ENCODE measurements at places on chromosomes 13 and 19.

DNA sequence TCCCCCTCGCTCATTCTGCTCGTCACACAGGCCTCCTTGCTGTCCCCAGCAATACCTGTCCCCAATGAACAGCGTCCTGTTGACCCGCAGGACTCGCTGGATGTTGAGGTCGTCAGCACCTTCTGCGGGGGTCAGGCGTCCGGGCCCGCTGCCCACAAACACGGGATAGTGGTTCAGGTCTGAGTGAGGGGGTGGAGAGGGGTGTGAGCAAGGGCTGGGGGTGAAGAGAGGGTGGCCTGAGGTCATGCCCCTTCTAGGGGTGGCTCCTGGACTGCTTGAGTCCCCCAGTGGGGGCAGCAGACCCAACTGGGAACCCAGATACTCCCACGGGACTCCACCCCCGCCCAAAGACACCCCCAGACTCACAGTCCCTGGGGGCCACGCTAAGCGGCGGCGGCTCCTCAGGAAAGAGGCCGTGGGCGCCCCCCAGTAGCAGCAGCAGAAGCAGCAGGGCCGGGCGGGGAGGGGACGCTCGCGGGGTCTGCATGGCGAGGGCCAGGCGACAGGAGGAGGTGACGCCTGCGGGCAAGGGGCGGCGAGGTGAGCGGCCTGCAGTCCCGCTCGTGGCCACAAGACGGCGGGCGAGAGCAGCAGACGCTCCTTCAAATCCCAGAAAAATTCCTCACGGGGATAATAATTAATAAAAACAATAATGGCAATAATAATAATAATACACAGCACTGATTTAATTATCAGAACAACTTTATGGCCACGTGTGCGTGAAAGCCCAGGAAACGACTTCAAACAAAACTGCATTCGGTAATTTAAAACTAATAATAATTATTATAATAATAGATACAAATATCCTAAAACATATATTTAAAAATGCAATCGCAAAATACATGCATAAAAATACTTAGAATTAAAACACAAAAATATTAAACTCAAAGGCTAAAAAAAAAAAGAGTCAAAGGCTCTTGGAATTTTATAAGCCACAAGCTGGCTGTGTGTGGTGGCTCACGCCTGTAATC is 1.2 kb downstream of the SEMA6B start:
- no peak for DNase-seq

- no peak for DNase-seq
Observed at GRCh38 chr19:7997809-7998480, 7.5 kb downstream of the ELAVL1 start.

DNA sequence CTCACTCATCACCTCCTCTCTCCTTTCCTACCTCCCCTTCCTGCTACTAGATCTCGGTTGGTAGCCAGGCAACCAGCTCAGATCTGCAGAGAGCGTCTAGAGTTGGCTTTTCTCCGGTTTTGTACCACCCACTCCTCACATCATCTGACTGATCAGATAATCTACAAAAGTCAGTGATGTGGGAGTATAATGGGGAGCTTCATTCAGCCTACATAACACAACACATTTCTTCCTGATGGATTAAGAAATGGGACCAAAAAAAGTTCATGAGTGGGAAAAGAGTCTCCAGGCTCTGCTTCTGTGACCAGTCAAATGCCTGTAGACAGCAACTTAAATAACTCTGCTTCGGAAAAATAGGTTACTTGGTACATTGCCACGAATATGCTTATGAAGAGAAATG is 279.8 kb downstream of the DCLK1 start:
- DNase-seq = peak; percentile 73

DNA sequence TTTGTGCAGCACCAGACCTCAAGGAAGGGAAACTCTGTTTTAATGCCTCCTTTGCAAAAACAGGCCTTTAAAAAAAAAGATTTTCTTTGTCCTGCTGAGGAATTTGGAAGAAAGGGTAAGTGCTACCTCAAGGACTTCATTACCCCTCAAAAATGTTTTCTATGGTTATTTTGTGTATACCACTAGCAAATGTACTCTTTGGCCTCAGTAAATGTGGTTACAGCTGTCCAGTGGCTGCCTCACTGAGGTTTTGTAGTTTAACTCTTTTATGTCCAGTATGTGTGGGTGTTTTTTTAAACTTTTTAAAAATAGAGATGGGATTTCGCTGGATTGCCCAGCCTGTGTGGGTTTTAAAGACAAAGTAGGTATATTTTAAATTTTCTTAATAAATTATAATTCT is 42.2 kb upstream of the TSC22D1 start:
- DNase-seq = no peak

DNA sequence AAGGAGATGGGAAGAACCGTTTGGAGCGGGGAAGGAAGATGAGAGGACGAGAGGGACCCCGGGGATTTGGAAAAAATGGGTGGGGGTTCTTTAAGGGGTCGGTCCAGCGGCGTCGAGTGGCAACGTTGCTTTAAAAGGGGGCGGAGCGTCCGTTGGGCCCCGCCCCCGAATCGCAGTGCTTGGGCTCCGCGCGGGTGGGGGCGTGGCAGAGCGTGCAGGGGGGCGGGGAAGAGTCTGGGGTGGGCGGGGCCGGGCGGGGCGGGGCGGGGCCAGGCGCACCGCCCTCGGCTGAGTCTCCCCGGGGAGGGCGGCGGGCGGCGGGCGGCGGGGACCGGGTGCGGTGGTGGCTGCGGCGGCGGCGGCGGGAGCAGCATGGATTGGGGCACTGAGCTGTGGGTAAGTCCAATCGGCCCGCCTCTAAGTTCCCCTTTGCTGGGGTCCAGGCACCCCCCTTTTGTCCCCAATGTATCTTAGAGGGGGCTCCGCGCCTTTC is at the start of gene TRIP10:
Gene TRIP10, plus strand, starts transcription at position 291 of the 493 bp plus-strand sequence. Its CDS starts 82 bp downstream, at position 373.
- peak; percentile 90 for DNase-seq

GRCh38 chr19:58558623-58559274 is 338 bp upstream of the UBE2M start:
- DNase-seq = peak; percentile 97

- DNase-seq = no peak
Observed at GRCh38 chr13:99995589-99996380, 14.2 kb downstream of the ZIC2 start.

DNA sequence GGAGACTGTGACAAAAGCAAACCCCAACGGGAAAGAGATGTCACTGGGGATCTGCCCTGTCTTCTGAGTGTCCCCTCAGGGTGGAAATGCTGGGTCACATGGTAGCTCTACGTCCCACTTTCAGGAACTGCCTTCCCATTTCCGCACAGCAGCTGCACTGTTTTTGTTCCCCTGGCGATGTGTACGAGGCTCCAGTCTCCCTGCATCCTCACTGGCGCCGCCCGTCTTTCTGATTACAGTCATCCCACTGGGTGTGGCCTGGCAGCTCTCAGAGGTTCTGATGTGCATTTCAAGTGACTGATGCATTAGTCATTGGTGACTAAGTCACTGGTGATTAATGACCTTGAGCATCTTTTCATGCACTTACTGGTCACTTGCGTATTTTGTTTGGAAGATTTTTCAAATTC is 21.2 kb downstream of the PCID2 start:
- DNase-seq = peak; percentile 57

GRCh38 chr13:48012668-48013067 is 11.6 kb upstream of the SUCLA2 start:
- DNase-seq = no peak

DNA sequence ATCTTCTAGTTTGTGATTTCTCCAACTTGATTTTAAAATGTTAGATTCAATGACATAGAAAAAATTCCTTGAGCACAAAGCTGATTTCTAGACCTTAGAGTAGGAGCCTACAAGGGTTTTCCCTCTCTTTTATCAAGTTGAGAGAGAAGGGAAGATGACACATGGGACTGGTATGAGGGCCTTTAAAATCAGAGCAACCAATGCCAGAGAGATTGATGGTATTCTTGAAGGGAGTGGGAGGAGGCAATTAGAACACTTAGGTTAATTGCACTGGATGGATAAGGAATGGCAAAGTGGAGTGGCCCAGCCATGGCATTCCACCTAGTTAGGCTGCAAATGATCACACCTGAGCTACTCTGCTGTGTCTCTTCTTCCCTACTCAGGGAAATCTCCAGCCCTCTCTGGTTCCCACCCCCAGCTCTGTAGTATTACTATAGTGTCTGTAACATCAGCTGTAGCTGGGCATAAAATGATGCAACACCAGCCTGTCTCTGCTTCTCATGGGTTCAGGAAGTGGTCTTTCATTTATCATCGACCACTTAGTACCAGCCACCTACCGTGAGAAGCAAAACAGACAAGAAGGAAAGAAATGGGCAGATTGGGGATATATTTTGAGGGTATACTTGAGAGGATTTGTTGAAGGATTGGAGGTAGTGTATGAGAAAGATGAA is 333.6 kb downstream of the DLEU7 start:
- no peak for DNase-seq

DNA sequence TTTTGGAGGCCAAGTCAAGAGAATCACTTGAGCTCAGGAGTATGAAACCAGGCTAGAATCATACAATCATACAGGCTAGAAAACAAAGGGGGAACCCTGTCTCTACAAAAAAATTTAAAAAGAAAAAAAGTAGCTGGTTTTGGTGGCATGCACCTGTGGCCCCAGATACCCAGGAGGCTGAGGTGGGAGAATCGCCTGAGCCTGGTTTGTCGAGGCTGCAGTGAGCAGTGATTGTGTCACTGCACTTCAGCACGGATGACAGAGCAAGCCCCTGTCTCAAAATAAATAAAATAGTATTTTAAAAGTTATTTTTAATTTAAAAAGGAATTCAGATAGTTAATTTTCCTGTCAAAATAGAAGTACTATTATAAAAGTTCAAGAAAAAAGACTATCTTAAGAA is 369.1 kb upstream of the SLITRK5 start:
- no peak for DNase-seq

DNA sequence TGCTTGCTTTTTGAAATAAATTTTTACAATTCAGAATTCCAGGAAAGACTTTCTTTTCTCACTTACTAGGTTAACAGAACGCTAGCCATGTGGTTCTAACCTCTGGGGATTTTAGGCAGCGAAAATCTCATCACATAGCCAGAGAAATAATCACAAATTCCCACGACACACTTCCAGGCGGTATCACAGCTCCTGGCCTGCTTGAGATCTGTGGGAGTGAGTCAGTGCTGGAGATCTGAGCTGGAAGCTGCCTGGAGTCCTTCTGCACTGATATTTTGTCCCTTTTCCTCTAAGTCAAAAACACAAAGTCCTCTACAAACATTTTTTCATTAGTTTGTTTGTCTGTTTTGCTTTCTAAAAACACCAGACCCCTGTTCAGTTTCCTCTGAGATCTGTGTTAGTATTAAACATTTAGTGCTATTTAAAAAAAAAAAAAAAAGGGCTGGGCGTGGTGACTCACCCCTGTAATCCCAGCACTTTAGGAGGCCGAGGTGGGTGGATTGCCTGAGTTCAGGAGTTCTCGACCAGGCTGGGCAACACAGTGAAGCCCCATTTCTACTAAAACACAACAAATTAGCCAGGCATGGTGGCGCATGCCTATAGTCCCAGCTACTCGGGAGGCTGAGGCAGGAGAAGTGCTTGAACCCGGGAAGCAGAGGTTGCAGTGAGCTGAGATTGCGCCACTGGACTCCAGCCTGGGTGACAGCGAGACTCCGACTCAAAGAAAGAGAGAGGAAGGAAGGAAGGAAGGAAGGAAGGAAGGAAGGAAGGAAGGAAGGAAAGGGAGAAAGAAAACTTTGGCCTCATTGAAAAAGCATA is 12.2 kb upstream of the UBE2L5 start:
- no peak for DNase-seq

GRCh38 chr13:39603424-39603947 is 493 bp upstream of the LHFPL6 start:
- DNase-seq = peak; percentile 34

DNA sequence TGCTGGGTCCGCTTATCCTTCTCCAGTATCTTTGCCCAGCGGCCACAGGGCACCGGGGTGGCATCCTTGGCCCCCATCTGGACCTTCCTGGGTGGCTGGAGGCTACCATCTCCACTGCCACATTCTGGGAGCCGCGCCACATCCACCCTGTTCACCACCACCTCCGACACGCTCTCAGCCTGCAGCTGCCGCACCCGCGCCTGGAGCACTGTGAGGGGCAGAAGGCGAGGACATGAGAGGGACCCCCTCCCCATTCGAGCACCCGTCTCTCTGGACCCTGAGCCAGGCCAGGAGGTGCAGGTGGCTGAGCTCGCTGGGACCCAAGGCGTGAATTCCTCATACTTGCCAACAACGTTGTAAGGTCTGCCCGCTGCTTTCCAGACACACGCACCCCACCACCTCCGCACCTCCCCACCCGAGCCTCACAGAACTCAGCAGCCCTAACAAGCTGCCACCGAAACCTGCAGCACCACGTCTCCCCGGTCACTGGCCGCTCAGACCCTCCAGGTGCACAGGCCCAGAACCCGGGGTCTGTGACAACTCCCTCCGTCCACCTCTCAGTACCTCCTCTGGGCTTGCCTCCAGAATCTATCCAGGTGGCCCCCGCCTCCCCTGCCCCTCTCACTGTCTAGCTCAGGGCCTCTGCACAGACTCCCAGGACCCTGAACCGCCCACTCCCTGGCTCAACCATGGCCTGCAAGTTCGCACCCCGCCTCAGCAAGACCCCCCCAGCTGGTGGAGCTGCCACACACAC is 3.2 kb downstream of the POLRMT start:
- no peak for DNase-seq

GRCh38 chr13:97967948-97968347 is 14.5 kb downstream of the IPO5 start:
- DNase-seq = no peak

GRCh38 chr13:51861723-51862300 is at the start of gene CCDC70:
Gene CCDC70 (plus strand): TSS chr13:51861969. CDS start chr13:51865412, 3,443 bp downstream.
- DNase-seq = no peak

DNA sequence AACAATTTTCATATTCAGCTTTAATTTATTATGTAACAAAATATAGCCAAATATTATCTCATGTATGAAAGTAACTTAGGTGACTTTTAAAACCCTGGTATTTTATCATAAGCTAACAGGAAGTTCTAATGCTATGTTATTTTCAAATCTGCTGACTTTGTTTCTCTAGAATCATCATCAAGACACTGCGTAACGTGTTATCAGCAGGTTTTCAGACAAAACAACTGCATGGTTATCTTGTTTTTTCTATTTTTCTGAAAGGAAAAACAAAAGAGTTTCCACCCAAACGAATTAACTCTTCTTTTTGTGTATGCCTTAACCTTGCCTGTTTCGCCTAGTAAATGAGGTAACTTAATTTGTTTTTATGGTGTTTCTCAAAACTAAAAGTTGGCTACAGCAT is 156.3 kb downstream of the TBC1D4 start:
- DNase-seq = no peak

- DNase-seq = peak; percentile 91
Observed at GRCh38 chr13:24270639-24271141, 38.7 kb upstream of the C1QTNF9 start.

GRCh38 chr13:44649104-44649428 is 72.9 kb upstream of the TSC22D1 start:
- DNase-seq = no peak

- DNase-seq = peak; percentile 99
Observed at GRCh38 chr19:14496029-14496833, at the start of gene GIPC1. Gene GIPC1 (minus strand): TSS chr19:14496127. CDS start chr19:14482976, 13,151 bp downstream.

- no peak for DNase-seq
Observed at GRCh38 chr19:39479916-39480315, 722 bp upstream of the TIMM50 start.

GRCh38 chr19:42140125-42140754 is 8.0 kb upstream of the POU2F2 start:
- DNase-seq = peak; percentile 36

GRCh38 chr19:33333642-33334041 is 31.3 kb upstream of the CEBPA start:
- no peak for DNase-seq

All from Ammon's horn (tissue), 1 donor.